ENCODE measurements at places on chromosomes 13 and 19. TPM values are rescaled to one million over a fixed set of nuclear protein-coding genes. Genes with fewer than 3 reads are reported as not detected.

- ATAC-seq: no peak
These were observed 617.2 kb downstream of the DCT start for GRCh38 chr13:93862259-93862658.

DNA sequence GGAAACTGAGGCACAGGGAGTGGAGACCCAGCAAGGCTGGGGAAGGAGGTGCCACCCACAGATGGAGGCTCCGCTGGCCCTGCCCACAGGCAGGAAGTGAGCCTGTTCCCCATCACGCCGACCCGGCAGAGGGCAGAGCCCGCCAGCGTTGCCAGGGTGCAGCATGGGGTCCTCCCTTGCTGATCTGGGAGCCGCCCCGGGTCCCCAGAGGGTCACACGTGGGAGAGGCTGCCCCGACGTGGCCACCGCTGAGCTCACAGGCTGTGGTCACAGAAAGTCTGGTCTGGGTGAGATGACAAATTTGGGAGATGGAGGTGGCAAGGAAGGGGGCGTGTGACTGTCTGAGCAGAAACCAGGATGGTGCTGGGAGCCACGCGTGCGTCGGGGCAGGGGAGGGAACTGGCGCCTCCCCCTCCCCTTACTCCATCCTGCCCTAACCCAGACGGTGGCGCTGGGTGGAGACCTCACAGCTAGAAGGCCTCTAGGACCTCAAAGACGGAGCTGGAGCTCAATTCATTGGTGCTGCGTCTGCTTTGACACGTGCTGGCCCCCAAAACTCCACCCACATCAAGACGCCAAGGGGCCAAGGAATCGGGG, 7.7 kb downstream of the MEX3D start:
- ATAC-seq: no peak

GRCh38 chr13:42781352-42781751, at the start of gene FAM216B:
Gene FAM216B (plus strand): TSS chr13:42781584. CDS start chr13:42784068, 2,484 bp downstream.
- no peak for ATAC-seq

DNA sequence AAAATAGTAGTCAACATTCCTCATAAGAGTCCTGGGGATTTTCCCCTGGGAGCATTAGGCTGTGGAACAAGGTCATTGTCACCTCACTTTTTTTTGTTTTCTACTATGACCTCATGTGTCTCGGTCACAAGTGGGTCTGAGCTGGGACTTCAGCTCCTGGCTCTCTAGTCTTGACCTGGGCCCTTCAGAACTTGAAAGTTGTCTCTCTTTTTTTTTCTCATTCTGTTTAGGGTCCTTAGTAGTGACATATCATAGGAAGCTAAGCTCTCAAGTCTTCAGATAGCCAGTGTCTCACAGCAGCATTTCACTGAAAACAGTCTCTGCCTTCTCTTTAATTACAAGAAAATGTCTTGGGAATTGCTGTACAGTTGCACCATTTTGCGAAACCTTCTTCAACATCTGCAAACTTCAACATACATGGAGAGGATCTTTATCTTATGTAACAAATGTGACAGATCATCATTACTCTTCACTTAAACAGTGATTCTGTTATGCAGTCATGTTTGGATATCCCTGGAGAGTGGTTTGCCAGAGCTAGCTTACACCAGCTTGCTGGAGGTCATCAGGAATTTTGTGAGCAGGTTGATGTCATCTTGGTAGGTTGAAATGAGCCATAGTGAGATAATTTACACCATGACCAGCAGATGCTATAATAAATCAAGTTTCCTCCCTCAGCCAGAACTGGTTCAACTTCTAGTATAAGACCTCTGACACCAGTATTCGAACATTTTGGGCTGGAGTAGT, 131.5 kb downstream of the GPC5 start:
- ATAC-seq: no peak

DNA sequence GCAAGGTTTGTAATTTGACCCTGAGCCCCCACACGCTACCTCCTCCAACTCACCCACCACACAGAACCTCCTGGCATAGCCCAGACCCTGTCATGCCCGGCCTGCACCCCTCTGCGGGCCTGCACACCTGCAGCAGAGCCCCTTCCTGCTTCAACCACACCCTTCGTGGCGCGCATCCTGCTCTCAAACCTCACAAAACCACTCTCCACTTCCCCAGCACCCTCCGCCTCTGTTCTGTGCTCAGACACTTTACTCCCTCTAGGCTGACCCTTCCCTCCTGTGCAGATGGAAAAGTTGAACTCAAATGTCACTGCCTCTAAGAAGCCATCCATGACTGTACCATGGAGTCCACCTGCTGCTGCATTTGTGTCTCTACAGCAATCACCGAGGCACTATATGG, 28.5 kb downstream of the FAAP24 start:
- no peak for ATAC-seq

Gene SYNGR4
- not detected for total RNA-seq

GRCh38 chr19:36128392-36128736, 11.5 kb upstream of the CAPNS1 start:
- peak; percentile 16 for ATAC-seq

Gene ZFP82
- total RNA-seq: 0.72 TPM

Data from esophagus mucosa (tissue), 1 donor.